WTC11 (cell line): ENCODE measurements at places on chromosomes 13 and 19.

DNA sequence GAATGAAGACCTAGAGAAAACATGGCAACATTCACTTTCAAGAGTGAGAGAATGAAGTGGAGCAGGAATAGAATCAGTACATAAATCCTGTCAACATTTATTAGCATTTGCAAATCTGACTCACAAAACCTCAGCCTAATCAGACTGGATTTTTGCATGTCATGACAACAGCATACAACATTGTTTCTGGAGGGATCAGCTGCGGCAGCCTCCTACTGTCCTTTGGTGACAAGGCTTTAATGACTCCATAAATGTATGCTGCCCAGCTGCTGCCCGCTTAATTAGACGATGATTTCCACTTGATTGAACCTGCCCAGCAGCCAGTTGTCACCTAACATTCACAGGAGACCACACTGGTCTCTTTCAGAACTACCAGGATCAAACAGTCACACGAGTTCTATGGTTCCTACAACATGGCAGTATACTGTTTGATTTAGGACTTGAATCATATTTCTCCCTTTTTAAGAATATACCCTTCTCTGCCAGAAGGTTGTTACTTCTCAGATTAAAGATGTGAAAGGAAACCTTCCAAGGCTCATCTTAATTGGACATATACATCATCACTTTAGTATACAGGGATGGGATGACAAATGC is 9.3 kb downstream of the EBPL start:
- DNase-seq, result no peak

DNA sequence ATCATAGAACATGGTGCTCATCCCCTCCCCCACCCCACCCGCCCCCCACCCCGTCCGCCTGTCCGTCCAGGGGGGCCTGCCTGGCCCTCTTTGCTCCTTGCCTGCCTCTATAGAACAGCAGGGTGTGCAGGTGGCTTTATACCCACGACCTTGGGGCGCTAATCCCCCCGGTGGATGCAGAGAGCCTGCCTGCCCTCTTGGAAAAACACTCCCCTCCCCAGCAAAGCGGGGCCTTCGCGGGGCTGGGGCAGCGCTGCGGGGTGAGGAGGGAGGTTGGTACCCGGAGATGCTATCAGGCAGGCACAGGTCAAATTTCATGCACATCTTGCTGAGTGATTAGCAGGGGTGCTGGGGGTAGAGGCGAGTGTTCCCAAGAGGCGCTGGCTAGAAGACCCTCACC is 21.9 kb downstream of the RFX1 start:
- DNase-seq, result no peak

DNA sequence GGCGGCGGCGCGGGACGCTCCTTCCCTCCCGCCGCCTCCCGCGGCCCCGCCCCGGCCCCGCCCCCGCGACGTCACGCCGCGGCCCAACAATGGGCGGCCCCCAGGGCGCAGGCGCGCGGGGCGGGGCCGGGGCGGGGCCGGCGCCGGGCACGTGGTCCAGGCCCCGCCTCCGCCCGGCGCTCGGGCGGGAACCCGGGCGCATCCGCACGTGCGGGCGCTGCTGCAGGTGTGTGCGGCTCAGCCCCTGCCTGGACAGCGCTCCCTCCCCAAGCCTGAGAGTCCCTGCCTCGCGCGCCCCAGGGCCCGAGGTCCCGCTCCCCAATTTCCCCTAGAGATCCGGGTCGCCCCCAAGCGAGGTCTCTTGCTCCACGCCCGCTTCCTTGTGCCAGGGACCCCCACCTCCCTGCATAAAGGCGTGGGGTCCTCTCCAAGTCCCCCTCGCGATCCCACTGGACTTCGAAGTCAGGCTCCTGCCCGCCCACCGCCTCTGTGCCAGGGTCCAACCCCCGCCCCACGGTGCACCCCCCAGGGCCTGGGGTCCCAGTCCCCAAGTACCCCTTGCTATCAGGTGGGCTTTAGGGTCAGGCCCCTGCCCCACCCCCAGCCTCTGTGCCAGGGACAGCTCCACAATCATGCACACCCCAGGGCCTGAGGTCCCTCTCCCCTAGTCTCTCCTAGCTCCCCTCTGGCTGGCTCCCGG is at the start of gene MEX3D:
TSS of gene MEX3D (minus strand) at position 6 of the 700 bp plus-strand sequence. CDS start 267 bp downstream, outside the sequence.
- DNase-seq, result peak; percentile 67

GRCh38 chr13:80121038-80121437 is 219.9 kb downstream of the SPRY2 start:
- DNase-seq, result no peak

DNA sequence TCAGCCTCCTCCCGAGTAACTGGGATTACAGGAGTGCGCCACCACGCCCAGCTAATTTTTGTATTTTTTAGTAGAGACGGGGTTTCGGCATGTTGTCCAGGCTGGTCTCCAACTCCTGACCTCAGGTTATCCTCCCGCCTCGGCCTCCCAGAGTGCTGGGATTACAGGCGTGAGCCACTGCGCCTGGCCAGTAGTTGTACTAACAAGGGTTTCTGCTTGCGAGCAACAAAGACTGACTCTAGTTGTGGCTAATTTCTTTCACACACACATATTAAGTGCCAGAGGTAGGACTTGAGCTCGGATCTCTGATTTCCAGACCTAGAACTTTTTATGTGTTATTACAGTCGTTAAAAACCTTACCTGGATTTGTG is 635 bp upstream of the PCCA start:
- DNase-seq, result peak; percentile 27

GRCh38 chr13:46361276-46361934 is 25.6 kb downstream of the RUBCNL start:
- no peak for DNase-seq

- DNase-seq, result no peak
Measured at GRCh38 chr13:99993660-99994637, 12.4 kb downstream of the ZIC2 start.

- no peak for DNase-seq
Measured at GRCh38 chr13:30443957-30444404, 21.7 kb downstream of the UBE2L5 start.
